Naive thymus-derived CD4-positive, alpha-beta T cell (primary cell): ENCODE measurements at places on chromosomes 5 and 9. TPM values are rescaled to one million over a fixed set of nuclear protein-coding genes. Genes with fewer than 3 reads are reported as not detected.

DNA sequence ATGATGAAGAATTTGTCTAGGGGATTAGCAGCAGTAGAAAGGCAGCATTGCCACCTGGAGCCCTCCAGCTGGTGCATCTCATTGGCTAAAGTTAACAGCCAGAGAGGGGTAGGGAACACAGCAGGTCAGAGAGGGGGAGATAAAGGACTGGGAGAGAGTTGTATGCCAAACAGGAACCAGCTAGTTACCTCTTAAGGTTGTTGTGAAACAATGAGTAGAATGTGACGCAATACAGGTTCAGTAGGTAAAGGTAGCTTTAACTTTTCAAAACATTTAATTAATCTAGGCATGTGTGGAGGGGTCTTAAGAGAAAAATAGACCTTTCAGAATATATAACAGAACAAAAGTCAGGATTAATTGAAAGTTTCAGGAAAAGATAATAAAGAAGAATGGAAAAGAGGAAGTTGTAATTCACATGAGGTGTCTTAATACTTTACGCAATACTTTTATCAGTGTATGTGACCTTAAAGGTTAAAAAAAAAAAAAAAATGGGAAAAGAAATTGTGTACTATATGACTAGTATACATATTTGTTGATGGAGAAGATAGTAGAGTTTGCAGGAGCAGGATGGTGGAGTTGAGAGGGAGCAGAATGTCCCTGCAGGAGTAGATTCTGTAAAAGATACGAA lies 14.3 kb downstream of the FBXO38 start:
- DNase-seq: no peak

Gene JAKMIP2
- total RNA-seq: 2.6 TPM

DNA sequence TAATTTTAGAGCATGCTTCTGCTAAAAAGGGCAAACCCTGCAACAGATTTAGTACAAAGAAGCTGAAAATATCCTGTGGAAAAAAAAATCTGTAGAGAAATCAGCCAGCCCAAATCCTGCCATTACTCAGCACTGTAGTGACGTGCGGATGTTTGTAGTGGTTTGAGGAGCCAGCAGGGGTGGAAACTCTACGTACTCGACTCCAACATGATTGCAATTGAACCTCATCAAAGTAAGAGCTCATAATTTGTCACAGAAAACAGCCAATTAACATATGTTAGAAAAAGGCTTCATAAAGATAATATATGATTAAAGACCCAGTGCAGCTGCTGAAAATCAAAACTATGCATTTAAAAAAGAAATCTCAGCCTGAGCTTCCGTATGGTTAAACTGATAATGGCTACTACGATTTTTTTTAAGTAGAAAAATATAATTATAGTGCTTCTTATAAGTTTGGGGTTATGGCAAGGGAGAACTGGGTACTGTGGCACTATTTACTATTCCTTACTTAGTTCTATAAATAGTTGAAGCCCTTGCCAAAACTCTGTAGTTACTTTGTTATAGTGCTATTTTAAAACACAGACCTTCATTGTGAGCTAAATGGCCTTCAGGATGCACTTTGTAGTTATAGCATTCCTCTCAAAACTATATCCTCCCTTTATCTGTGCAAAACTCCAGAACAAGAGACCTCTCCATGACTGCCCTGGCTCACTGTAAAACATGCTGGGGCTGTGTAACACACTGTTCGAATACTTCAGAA lies 49.4 kb downstream of the MEF2C start:
- no peak for DNase-seq

Gene CDH9
- total RNA-seq: not detected in 2 replicates

DNA sequence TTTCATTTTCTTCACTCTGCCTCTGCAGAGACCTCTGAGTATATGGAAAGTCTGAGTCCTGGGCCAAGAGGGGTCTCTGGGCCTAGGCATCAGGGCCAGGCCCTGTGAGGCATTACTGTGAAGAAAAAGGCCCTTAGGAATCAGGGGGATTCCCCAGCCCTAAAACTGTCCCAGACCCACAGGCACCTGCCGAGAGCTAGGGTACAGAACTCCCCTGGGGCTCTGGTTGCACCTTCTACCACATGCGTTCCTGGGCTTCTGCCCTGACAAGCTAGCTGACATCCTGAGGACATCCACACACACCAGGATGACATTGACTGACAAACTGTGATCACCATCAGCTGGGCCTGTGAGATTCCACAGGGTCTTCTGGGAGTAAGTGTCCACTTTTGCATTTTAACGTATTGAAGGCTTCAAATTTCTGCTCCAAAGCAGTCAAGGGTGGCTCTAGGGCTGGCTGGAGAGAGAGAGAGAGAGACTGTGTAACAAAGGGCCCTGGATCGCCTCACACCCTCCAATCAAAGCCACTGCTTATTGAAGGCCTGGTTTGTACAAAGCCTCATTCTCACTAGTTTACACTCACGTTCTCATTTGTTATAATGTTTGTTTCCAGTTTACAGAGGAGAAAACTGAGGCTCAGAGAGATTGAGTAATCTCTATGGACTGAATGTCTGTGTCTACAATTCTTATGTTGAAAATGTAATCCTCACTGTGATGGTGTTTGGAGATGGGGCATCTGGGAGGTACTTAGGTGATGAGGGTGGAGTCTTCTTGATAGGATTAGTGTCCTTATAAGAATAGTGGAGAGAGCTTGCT lies 45.1 kb downstream of the TGFBI start:
- no peak for DNase-seq

Gene IFNA2
- total RNA-seq: not detected in 2 replicates

Gene TTC23L
- 0.57 TPM for total RNA-seq

GRCh38 chr9:128825923-128826700 lies 3.5 kb downstream of the SPOUT1 start:
- DNase-seq: no peak

DNA sequence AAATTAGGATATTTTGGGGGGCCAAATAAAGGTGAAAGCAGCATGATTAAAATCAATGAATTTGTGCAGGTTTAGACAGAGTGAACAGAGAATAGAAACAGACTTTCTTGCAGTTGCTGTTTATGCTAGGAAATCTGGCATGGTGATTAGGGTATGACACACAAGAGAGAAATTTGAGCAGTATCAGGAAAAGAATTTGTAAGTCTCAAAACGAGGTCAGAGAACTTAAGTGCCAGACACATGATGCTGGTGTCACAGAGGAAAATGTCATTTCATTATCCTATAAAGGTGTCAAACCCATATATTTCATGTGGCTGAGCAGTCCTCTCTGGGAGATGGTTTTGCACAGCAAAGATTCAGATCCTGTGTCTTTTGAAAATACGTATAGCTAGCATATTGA lies 15.7 kb downstream of the LVRN start:
- no peak for DNase-seq

DNA sequence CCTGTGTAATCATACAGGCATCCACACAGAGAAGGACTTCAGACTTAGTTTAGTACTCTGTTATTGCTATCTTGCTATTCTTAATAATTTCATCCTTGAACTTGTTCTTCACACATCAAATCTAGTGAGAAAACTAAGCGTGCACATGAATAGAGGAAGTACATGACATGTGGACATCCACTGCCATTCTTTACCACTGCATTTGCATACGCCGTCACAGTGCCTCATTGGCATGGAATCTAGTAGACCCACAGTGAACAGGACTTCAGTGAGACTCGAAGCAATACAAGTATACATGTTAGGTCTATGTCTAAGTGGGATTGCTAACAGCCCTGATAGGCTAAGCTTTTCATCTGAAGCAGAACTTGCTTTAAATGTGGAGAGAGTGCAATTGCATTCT lies 592.1 kb downstream of the TLE4 start:
- no peak for DNase-seq

Gene C5orf46
- not detected for total RNA-seq
